ENCODE measurements at places on chromosomes 1 and 21.

GRCh38 chr1:226990133-226990716 is 50.1 kb downstream of the COQ8A start:
- DNase-seq = no peak

GRCh38 chr1:19484338-19484797 is 971 bp downstream of the CAPZB start:
- peak; percentile 26 for DNase-seq

GRCh38 chr1:48718705-48719104 is 58.0 kb downstream of the BEND5 start:
- no peak for DNase-seq

GRCh38 chr1:234980291-234980644 is 148.4 kb downstream of the TOMM20 start:
- DNase-seq = no peak

DNA sequence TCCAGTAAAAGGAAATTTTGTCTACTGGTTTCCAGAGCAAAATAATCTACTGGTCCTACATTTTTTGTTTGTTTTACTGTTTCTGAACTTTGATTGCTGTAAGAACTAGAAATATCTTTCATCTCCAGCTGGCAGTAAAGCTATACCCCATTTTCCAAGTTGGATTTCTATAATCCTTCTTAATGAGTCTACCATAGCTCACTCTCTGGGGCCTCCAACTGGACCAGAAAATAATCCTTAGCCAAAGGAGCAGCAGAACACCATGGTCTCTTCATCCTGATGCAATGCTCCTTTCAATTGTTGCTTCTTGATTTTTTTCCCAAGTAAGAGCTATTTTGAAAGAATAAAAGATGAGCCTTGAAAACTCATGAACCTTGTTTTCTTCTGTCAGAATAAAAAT is 110.0 kb upstream of the COL11A1 start:
- no peak for DNase-seq

DNA sequence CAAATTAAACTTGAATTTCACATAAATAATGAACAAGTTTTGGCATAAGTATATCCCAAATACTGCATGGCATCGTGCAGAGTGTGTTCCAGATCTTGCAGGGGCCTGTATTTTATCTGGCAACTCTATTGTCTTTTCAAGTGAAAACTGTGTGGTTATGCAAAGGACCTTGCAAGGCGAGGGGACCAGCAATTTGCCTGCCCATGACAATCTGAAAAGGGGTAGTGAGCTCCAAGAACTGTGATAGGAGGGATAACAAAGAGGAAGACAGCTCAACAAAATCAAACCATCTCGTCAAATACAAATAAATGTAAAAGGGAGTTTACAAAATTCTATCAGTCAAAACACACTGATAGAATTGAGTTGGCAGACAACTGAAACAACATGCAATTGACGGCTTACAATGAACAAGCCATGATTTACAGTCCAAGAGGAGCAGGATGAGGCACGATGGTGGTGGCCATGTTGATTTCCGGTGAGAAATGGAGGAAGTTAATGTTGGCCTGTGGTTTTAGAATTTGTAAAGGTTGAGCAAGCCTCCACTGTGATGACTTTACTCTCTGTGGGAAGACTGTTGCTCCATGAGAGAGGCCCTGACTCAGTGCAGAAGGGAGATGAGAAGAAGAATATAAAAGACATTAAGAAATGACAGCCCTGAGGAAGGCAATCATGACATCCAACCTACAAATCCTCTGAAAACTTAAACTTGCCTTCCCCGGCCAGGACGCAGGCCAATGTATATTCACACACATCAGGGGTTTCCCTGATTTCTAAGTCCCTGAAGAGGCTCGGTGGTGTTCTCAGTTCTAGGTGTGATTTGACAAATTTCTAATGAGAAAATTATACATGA is 132.2 kb downstream of the ADSS2 start:
- DNase-seq = no peak

GRCh38 chr1:24899581-24900485 is 30.2 kb downstream of the RUNX3 start:
- DNase-seq = no peak

- DNase-seq = peak; percentile 54
Observed at GRCh38 chr1:115089420-115090185, at the start of gene TSPAN2. TSS of gene TSPAN2 (minus strand) at chr1:115089503. CDS start at chr1:115089432, 71 bp downstream.

- no peak for DNase-seq
Observed at GRCh38 chr1:87759421-87760087, 430.9 kb downstream of the LMO4 start.

DNA sequence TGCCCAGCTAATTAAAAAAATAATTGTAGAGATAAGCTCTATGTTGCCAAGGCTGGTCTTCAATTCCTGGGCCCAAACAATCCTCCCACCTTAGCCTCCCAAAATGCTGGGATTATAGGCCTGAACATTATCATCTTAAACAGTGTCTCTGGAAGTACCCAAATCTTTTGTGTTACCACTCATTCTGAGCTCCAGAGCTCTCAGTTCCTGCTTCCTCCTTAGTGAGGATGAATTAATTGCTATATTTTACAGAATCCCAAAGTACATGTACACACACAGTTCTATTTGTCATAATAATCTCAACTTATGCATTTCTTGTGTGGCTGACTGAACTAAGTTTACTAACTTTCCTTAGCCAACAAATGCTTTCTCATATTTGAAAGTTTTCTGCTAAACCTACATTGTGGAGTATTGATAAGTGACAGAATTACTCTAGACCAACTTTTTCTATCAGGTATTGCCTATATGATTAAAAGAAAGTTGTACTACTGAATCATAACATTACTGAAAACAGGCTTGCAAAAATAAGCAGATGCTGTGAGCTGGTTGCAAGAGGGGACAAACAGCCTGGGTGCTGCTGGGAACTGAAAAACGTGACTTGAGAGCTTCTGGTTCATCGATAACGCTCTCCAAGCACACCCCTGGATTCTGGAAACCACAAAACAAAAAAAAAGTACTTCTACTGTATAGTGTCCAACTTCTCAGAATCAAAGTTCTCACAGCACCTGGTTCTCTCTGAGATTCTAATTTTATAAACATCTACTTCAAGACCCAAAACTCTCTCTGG is 15.3 kb downstream of the VAV3 start:
- DNase-seq = no peak

DNA sequence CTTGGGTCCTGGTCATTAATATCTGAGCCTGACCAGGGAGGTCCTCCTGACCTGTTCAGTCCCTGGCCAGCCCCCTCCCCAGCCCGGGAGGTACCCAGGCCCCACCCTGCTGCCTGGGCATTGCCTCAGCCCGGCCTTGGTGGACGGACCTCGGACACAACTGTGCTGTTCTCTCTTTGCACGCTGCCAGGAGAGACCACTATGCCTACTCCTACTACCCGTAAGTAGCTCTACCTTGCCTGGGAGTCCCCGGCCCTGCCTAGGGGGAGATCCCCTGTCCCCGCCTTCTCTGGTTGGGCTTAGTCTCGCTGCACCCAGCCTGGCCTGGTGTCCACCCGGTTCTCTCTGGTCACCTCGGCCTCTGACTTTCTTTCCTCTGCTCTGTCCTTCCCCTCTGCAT is 53.2 kb downstream of the PTPRU start:
- DNase-seq = no peak

DNA sequence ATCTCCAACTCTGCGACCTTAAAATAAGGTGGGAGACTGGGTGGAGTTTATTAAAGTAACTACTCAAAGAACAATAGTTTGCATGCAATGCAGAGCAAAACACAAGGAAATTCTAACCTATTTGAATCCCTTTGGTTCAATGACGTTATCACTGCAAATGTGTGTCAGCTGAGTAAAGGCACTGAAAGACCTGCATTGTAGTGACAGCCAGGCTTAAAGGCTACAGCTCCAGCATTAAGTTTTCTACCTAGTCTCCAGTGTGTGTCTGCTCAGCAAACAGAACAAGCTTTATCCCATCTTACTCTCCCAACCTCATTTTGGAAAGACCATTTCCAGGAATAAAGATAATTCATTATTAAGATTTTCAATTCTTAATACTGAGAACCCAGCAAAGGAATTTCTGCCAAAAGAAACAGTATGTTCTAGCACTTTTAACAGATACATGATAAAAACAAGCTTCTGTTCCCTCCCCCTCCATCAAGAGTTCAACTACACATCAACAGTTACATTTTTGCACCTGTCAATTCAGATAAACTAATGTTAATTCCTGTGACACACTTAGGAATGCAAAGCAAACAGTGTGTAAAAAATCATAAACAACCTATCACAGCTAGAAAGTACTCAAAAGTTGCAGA is 14.2 kb downstream of the PTP4A2 start:
- no peak for DNase-seq

- DNase-seq = no peak
Observed at GRCh38 chr21:31577271-31577670, 82.2 kb upstream of the SOD1 start.

DNA sequence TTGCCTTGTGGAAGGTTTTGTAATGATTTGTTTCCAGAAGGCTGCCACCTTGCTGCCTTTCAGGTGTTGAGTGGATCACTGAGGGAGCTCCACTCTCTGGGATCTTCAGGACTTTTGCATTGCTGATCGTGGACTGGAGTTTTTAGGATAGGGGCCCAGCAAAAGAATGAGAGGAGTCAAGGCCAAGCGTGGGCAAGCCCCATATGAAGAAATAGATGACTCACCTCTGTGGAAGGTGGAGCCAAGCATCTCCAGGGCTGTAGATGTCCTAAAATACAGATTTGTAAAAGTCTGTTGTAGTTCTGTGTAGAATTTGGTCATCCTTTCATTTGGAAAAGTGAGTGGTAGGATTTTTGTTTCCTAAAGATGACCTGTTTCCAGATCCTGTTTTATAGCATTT is 67.0 kb downstream of the ST3GAL3 start:
- DNase-seq = no peak

GRCh38 chr1:237478842-237479241 is 411.9 kb downstream of the ZP4 start:
- no peak for DNase-seq

GRCh38 chr21:18354947-18355346 is 48.6 kb downstream of the TMPRSS15 start:
- no peak for DNase-seq

GRCh38 chr1:226424221-226425003 is 16.5 kb upstream of the PARP1 start:
- no peak for DNase-seq

GRCh38 chr21:34201001-34201400 is 127.6 kb downstream of the MRPS6 start:
- no peak for DNase-seq

DNA sequence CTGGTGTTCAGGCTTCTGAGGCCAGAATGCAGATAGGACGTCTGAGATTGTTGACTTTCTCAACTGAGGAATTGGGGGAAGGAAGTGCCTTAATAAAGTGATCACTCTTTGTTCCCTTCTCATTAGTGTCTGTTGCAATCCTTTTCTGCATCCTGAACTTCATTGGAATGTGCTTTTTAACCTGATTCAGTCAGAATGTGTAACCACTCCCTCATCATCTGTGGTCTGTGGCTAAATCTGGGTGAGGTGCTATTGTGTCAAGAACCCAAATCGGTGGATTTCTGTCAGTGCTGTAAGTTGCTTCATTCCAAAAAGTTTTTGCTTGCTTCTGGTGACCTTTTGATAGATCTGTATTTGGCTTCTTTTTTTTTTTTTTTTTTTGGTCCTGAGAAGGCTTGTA is 38.2 kb downstream of the ARID1A start:
- no peak for DNase-seq

DNA sequence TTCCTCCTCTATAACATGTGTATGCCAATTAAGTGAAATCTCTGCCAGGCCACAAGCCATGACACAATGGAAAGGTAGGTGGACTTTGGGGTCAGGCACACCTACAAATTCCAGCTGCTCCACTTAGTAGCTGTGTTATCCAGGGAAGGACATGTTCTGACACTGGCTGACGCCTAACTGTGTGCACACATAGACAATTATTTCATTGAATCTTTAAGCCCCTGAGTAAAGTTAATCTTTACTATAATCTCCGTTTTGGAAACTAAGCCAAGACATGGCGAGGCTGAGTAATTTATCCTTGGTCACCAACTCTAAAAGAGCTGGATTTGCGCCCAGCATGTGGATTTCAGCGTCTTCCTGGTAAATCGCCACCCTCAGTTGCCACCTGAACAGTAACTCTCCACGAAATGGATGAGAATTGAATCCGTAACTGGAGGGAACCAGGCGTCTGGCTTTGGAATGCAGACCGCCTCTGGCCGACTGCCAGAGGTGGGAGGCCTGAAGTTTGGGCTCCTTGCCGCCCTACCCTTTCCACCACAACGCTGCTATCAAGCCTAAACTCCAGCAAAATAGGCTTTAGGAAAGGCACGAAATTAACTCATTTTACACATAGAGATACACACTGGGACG is 888 bp upstream of the SNRPE start:
- DNase-seq = no peak

GRCh38 chr1:17669866-17670451 is 85.2 kb upstream of the ACTL8 start:
- DNase-seq = no peak

DNA sequence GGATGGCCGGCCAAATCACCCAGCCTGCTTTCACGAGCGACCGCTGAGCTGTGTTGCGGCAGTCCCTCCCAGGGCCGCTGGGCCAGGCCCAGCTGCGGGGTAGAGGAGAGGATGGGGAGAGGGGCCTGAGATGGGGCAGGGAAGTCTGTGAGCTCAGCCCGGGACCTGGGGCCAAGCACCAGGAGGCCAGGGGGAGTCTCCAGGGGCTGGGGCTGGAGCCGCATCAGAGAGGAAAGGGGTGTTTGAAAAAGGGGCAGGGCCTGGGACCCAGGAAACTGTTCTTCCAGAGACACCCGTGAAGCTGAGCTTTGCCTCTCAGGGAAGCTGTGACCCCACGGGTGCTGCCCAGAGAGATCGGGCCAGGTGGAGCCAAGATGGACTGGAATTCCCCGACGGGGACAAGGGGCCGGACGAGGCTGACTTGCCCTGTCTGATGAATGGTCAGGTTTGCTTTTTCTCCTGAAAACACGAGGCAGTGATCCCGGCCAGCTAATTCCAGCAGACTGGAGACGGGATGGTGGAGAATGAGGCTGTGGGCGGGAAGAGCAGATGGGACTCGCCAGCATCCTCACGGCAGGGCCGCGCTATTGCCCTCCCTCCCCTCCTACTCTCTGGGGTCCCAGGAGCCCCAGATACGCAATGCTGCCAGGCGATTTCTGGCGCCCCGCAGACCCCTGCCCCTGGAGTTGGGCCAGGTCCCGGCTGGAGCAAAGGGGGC is 40.3 kb upstream of the COL18A1 start:
- DNase-seq = no peak

DNA sequence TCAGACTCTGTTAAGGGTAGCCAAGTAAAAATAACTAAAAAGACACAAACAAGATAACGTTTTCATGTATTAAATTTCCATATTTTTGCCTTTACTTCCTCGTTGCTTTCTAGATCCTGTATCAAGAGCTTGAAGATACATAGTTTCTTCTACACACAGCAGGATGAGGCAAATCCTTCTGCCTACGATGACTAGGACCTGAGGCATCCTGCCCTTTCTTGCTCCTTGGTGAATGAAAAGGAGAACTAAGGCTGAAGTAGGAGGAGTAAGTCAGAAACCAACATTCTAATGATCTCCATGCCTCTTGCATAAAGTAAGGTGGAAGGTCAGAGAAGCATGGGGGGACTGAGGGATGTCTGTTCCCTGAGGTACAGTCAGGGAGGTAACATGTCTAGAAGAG is 102.6 kb downstream of the GPATCH2 start:
- no peak for DNase-seq

GRCh38 chr1:161707503-161707902 is 474 bp downstream of the FCRLA start:
- no peak for DNase-seq

Data from activated gamma-delta T cell (primary cell).